ENCODE measurements at places on chromosomes 2 and 18.
A peak's percentile ranks its signal among the peaks of the same experiment; 100 is the strongest.

DNA sequence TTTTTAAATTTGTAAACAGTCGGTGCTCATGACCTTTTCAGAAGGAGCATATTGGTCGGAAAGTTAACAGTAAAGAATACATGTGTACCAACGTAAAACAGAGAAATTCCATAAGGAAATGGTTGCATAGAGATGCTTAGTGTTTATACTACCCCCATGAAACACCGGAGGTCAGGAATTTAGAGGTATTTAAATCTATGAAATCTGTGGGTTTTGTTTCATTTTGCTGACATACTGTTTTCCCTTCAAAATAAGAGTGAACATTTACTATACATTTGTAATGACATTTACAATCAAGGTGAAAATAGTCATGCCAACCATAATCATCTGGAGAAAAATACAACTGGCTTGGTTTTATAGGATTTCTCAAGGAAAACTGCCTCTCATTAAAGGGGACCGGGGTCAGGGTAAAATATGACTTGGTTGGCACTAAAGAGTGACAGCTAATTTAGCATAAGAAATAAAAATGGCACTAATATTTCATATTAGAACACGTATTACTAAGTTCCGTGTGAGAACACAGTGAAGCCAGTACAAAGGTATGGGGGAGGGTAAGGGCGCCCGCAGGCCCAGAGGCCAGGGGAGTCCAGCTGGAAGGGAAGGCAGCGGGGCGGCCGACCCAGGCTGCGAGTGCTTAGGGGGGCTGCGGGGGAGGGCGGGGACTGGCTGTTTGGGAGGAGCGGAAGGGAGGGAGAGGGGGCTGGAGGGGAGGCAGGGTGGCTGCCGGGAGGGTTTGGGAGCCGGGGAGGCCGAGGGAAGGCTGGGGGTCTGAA is 1.1 kb upstream of the RNU4ATAC start:
- DNase-seq: peak; percentile 85

DNA sequence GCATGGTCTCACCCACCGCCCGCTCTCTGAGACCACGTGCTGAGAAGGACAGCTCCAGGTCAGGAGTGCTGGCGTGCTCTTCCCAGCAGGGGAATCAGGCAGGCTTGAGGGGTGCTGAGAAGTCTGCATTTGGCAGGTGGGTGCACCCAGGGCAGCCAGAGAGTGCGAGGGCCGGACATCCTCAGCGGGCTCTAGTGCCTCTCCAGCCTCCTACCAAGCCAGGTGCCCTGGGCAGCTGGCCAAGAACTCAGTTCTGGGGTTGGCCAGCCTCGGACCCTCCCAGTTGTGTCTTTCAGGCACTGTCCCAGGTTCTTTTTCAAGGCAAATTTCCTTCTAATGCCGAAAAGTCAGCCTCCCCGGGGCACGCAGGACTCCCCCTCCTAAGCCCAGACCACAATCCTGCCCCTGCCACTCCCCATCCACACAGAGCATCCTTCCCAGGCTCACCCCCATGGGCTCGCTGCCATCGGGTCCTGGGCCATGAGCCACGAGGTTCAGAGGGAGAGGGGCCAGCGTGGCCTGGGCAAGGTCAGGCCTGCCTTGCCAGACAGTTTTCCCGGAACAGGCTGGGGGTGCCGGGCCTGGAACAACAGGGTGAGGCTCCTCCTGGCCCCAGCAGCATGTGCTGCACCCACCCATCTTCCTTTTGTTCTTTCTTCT is 52.2 kb upstream of the GPC1 start:
- DNase-seq: no peak

DNA sequence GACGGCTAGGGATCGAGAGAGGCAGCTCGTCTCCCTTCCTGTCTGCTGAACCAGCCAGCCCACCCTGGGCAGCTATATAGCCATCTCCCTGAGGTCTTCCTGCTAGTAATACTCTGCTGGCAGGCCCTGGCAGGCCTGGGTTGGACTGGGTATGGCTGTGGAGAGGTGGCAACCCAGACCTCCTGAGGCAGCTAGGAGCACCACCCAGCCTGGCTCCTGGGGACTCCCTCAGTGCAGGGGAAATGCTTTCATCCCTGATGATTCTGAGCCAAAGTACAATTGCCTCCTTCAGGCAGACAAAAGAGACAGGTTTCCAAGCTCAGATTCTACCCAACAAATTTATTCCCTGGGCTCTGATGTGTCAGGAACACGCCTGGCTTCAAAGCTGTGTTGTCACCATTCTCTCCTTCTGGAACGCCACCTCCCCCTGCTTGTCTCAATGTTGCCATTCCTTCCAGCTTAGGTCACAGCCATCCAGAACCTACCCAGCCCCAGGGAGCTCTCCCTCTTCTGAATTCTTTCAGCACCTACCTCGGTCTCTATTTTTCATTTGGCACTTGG is 4.7 kb upstream of the DNAJB2 start:
- DNase-seq: no peak

DNA sequence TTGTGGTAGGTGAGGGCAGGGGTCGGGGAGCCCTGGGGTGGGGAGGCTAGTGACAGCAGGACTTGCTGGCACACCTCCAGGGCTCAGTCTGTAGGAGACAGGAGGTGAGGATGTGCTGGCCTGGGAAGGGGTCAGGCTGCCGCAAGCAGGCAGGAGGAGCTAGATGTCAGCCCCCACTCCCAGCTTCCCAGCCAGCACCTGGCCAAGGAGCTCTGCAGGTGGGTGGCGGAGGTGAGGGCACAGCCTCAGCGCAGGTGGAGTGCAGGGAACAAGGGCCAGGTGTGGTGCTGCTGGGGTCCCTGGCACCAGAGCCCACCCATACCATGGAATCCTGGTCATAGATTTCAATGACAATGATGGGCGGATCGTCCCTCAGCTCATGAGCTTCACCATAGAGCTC is 2.9 kb downstream of the OTOF start:
- no peak for DNase-seq

- DNase-seq: no peak
Observed at GRCh38 chr2:105141099-105141614, 100.4 kb upstream of the GPR45 start.

GRCh38 chr18:77700051-77700450 is 450.4 kb downstream of the GALR1 start:
- DNase-seq: no peak

- DNase-seq: no peak
Observed at GRCh38 chr2:25198209-25198525, 29.8 kb upstream of the POMC start.

DNA sequence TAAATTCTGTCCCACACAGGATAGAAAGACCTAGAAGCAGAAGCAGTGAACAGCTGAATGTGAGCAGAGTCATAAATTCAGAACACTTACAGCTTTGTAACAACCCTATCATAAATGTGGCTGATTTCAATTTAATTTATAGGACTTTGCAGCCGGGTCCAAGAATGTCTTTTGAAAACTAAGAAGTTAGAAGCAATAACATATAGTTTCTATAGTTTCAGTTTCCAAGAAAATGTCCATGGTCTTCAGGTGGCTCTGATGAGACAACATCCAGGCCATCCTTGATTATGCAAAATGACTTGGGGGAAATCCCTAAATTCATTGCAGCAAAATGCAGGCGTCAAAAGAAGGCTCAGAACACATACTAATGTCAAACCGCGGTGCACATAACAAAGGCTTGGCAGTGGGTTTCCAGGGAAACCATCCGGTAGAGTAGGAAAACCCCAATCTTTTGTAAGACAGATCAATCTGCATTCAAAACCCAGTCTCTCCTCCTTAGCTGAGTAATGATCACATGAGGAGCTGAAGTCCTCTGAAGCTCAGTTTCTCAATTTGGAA is 442.2 kb upstream of the ID2 start:
- no peak for DNase-seq

DNA sequence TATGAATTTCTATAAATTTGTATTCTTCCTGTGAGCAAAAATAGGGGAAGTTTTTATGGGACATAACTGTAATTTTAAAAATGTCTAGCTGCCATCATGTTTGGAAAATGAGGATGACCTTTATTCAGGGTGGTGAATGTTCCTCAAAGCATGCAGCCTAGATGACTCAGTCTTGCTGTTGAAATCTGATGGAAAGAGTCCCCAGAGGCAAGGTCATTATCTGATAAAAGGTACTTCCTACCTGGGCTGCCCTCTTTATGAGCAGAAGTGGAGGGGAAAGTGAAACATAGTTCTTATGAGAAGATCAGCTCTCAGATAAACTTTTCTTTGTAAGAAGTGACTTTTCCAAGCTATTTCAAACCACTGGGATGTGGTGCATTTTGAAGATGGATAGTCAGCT is 1144.7 kb upstream of the PIK3C3 start:
- DNase-seq: no peak

- DNase-seq: no peak
Observed at GRCh38 chr2:138853761-138854160, 73.6 kb upstream of the NXPH2 start.

DNA sequence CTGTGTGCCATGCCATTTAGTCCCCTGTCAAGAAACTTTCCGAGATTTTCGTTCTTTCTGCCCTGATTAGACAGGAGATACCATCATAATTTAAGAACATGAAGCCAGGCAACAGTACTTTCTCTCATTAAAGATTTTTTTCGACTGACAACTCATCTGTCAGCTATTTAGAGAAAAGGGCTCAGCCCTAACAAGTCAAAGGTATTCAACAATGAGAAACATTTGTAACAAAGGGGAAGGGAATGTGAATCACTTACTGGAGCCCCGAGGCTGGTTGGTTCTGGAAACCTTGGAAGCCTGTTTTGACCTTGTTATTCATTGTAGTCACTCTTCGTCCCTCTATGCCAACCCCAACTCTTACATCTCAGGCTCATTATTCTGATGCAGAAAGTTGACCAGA is 199.4 kb downstream of the SPP2 start:
- no peak for DNase-seq

GRCh38 chr2:128260239-128261138 is 58.2 kb downstream of the HS6ST1 start:
- no peak for DNase-seq

DNA sequence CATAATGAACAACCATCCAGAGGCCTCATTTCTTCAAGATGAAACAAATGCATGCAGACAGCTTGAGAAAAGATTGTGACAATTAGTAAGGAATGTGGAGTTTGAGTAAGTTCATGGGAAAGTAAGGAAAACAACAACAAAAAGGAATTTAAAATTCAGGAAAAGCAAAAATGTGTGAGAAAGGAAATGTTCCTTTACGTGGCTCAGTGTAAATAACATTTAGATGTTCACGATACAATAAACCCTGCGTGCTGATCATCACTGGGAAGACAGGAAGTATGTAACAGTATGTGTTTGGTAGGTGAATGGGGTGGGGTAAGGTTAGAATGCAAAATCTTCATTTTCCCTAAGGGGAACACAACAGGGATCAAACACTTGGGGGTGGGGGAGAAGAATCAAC is 72.7 kb downstream of the TRIP12 start:
- no peak for DNase-seq

GRCh38 chr2:197929008-197929885 is 124.9 kb downstream of the PLCL1 start:
- DNase-seq: no peak

- DNase-seq: no peak
Observed at GRCh38 chr18:41966943-41967342, 11.9 kb downstream of the PIK3C3 start.

- DNase-seq: no peak
Observed at GRCh38 chr2:132599556-132599955, 70.4 kb downstream of the LYPD1 start.

DNA sequence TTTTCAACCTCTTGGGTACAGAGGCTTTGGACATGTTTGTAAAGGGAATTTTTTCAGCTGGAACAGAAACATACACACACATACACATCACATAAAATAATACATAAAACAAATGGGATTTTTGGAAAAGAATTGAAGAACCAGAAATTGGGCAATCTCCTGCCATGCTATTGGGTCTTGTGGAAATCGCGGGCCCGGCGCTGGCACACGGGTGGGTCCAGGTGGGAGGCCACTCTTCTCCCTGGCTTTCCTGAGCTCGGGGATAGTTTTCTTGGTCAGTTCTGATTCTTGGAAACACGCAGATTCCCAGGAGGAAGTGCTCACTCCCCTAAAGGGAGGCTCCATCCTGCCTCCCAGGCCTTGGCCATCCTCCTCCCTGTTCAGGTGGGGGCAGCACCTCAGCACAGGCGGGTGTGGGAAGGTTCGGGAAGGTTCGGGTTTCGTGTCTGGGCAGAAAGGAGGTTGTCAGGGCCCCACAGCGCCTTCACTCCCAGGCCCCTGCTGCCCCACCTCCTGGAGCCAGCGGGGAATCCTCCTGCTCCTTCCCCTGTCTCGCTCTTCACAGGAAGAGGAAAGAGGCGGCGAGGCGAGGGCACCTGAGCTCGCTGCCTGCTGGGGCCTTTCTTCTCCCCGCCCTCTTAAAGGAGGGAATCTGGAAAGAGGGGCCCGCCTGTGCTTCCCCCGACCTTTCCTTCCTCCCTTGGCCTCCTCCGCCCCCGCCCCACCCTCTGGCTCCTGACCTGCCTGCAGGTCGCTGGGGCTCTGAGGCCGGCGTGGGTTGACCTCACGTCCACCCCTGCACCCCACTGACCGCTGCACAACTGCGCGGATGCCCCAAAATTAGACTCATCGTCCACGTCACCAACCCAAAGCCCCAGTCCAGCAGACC is 97.8 kb upstream of the PXDN start:
- DNase-seq: no peak

DNA sequence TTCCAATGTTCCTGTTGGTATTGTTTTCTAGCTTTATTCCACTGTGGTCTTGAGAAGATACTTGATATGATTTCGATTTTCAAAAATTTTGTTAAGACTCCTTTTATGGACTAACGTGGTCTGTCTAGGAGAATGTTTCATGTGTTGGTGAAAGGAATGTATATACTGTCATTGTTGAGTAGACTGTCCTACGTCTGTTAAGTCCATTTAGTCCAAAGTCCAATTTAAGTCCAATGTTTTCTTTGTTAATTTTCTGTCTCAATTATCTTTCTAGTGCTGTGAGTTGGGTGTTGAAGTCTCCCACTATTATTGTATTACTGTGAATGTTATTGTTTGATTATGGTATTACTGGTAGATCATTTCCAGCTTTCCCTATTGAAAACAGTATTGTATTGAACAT is 55.8 kb upstream of the TTC27 start:
- DNase-seq: no peak

- no peak for DNase-seq
Observed at GRCh38 chr2:120488531-120488930, 142.6 kb downstream of the INHBB start.

DNA sequence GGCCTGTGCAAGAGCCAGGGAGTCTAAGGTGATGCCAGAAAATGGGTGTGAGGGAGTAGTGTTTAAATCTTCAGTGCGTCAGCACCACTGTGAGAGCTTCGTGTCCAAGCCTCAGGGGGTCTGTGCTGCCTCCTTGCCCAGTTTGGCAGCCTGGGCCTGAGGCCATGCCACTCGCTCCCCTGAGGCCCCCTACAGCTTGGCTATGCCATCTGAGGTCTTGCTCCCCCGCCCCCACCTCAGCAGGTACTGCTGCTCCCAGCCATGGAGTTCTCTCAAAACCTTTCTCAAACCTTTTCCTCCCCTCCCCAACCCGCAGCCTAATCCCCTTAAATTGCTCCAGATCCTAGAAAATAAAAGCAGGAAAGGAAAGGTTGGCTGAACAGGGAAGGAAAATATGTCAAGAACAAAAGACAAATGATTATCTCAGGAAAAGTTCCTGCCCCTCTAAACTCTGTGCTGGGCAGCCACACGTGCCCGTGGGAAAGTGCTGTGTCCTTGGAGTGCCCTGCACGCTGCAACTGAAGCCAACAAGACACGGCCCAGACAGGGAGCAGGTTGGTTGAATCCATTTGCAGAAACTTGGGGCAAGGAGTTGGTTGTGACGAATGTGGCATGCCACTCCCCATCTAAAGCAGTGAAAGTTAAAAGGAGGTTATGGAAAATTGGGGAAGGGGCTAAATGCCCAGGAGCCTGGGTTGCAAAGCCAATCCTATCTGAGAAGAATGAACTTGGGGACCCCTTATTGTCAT is 61.2 kb downstream of the ATOH8 start:
- no peak for DNase-seq

Measured in left kidney (tissue), 8 donors.